ENCODE measurements at places on chromosomes 1 and 21.

- DNase-seq: no peak
Observed at GRCh38 chr1:186454981-186455380, 5.9 kb downstream of the PDC start.

DNA sequence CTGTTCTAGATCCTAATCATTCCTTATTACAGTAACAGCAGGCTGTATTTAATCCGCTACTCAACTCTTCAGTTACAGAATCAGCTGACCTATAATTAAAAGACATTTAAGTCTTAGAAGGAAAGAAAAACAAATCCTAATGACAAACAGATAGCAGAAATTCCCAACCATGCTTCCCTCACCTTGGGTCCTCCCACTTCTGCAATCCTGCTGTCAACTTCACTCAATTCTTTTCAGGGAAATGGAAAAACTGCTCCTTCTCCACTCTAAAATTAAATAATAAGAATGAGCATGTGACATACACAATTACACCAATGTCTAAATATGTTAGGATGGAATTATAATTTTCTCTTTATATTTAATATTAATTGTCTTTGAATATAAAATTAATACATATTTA, 182.6 kb upstream of the LYPLAL1 start:
- DNase-seq: peak; percentile 64

DNA sequence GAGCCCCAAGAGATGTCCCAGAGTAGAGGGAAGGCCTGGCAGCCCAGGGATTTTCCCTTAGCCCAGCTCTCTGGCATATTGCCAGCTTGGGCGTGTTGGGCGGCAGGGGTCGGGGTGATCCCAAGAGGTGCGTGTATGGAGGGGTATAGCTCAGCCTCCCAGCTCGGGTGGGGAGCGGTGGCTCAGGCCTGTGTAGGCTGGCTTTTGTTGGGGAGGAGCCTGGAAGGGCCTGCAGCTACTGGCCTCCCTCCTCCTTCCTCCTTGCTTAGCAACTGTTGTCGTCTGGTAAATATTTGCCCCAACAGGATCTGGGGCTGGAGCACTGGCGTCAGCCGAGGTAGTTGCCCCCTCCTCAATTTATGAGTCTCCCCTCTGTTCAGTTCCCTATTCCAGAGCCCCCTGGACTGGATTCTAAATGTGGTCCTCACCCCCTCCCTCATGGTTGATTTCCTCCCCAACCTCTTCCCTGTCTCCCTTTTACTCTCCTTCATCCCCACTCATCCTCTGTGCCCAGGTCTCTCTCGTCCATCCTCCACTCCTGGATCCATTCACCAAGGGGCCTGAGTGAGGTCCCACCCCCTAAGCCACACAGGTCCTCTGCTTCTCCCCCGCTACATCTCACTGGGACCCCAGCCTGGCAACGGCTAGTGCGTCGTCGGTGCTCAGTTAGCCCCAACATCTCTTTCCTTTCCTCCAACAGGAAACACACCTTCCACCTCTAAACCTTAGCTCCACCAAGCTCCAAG, 10.3 kb upstream of the LMNA start:
- DNase-seq: peak; percentile 91

- no peak for DNase-seq
Observed at GRCh38 chr1:109785446-109786111, 21.9 kb upstream of the EPS8L3 start.

- DNase-seq: no peak
Observed at GRCh38 chr1:228061411-228062084, 21.0 kb upstream of the ARF1 start.

GRCh38 chr1:31742462-31743212, 21.5 kb downstream of the ADGRB2 start:
- DNase-seq: no peak

Measured in EH (cell line).